ENCODE measurements at places on chromosomes 5 and 9. TPM values are rescaled to one million over a fixed set of nuclear protein-coding genes. Genes with fewer than 3 reads are reported as not detected.

- no peak for DNase-seq
These were observed 97.5 kb upstream of the FCN2 start for GRCh38 chr9:134782921-134783698.

DNA sequence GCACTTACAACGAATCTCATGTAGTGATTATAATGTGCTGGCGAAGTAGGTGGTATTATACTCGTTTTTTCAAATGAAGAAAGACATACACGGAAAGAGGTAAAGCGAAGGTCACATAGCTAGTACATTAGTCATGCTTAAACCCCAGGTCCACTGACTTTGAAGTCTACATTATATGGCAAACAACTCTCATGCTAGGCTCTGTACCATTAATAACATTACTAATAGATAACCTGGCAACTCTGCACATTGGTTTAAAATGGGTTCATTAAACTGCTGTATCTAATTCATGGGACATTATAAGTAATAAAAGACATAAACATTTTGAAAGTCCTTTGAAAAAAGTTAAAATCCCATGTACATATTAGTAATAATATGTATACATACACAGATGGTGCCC lies 21.2 kb downstream of the FYB1 start:
- peak; percentile 61 for DNase-seq

The CATSPER3 gene
- total RNA-seq = not detected

GRCh38 chr9:112051812-112052211 lies 123.3 kb downstream of the SUSD1 start:
- peak; percentile 55 for DNase-seq

DNA sequence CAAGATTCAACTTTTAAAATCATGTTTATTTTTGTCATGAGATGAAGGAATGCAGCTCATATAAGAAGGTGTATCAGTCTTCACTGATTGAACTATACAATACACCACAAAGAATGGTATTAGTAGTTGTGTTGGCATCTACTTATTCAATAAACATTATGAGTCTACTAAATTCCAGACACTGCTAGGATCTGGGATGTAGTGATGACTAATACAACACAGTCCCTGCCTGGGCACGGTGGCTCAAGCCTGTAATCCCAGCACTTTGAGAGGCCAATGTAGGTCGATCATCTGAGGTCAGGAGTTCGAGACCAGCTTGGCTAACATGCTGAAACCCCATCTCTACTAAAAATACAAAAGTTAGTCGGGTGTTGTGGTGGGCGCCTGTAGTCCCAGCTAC lies 171.4 kb upstream of the NFIB start:
- no peak for DNase-seq

DNA sequence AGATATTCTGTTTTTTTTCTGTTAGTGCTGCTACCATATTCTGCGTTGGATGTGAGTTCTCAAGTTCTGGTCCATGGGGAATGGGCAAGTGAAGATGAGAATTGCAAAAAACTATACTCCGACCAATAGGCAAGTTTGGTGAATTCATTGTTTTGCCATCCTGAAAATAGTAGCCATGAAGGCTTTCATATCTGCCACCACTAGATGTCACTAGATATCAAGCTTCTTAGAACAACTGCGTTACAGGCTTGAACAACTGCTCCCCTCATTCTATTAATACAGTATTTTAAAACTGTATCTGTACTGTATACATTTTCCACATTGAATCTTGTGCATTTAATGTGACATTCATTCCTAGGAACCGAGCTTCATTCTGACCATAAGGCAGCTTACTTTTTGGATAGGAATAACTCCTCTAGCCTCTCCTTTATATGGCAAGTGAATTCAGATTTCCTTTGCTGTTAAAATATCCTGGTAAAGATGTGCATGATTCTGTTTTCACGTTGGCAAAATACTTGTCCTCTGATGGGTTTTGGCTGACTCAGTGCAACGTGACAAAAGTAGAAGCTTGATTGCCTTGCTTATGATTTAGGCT lies 163.6 kb downstream of the SREK1 start:
- DNase-seq = peak; percentile 69

DNA sequence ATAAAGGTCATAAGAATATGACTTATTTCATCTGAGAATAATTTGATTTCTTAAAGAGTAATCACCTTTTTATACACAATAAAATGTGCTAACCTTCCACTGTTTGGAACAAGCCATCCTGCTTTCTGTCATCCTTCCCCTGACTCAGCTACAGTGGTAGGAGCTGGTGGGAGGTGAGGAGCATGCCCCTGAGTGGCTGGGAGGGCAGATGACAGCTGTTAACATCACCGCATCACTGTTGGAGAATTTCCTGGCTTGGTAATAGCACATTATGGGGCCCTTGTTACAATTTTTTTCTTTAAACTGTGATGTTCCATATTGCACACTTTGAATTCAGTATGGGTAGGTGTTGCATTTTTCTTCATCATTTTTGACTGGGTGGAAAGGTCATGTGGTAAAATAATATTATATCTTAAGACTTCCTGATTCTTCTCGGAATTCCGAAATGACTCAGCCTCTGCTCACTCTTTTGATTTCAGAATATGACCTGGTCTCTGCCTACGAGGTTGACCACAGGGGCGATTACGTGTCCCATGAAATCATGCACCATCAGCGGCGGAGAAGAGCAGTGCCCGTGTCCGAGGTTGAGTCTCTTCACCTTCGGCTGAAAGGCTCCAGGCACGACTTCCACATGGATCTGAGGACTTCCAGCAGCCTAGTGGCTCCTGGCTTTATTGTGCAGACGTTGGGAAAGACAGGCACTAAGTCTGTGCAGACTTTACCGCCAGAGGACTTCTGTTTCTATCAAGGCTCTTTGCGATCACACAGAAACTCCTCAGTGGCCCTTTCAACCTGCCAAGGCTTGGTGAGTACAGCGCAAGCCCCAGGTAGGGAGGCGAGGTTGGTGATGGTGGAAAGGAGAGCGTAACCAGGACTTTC lies 5.8 kb downstream of the ADAMTS16 start:
- DNase-seq = no peak

Measured in renal cortical epithelial cell (primary cell).